ENCODE measurements at places on chromosomes 16 and 17. TPM values are rescaled to one million over a fixed set of nuclear protein-coding genes. Genes with fewer than 3 reads are reported as not detected.
A peak's percentile ranks its signal among the peaks of the same experiment; 100 is the strongest.

- no peaks in the 10 kb centered on the region for H3K4me1 ChIP-seq
- H3K27ac ChIP-seq: no peak overlapping the region
- no peaks in the 10 kb centered on the region for H3K27me3 ChIP-seq
- DNase-seq: no peak
- H3K36me3 ChIP-seq: no peaks in the 10 kb centered on the region
Measured at GRCh38 chr16:77913738-77914253, 108.6 kb upstream of the CLEC3A start.

- H3K27me3 ChIP-seq: no peaks in the 10 kb centered on the region
- no peak overlapping the region for H3K4me3 ChIP-seq
- no peaks in the 10 kb centered on the region for H3K36me3 ChIP-seq
- peaks cover 20% of the 10 kb centered on the region for H3K4me1 ChIP-seq
- DNase-seq: no peak
Measured at GRCh38 chr17:7208754-7209460, 10.7 kb downstream of the DLG4 start.

- H3K27ac ChIP-seq: no peak overlapping the region
- H3K4me1 ChIP-seq: no peaks in the 10 kb centered on the region
- peaks cover 60% of the 10 kb centered on the region for H3K36me3 ChIP-seq
- H3K27me3 ChIP-seq: no peaks in the 10 kb centered on the region
- DNase-seq: no peak
- H3K4me3 ChIP-seq: no peak overlapping the region
Measured at GRCh38 chr17:81580481-81580880, 28.3 kb upstream of the FAAP100 start.

- DNase-seq: peak; percentile 82
- peaks cover 65% of the 10 kb centered on the region for H3K4me1 ChIP-seq
- no peaks in the 10 kb centered on the region for H3K27me3 ChIP-seq
Measured at GRCh38 chr17:45314741-45315647, 1.8 kb downstream of the MAP3K14 start.

- no peaks in the 10 kb centered on the region for H3K36me3 ChIP-seq
- no peak for DNase-seq
- H3K4me1 ChIP-seq: no peaks in the 10 kb centered on the region
- no peak overlapping the region for H3K4me3 ChIP-seq
Measured at GRCh38 chr17:64038331-64039105, 18.1 kb upstream of the ICAM2 start.

GRCh38 chr17:77802333-77802615, 156.2 kb upstream of the TNRC6C start:
- no peaks in the 10 kb centered on the region for H3K27me3 ChIP-seq
- H3K4me3 ChIP-seq: no peak overlapping the region
- DNase-seq: no peak
- H3K27ac ChIP-seq: no peak overlapping the region
- no peaks in the 10 kb centered on the region for H3K4me1 ChIP-seq
- H3K36me3 ChIP-seq: no peaks in the 10 kb centered on the region

GRCh38 chr17:55692276-55692675, 30.4 kb downstream of the TMEM100 start:
- H3K27me3 ChIP-seq: no peaks in the 10 kb centered on the region
- DNase-seq: no peak
- no peaks in the 10 kb centered on the region for H3K36me3 ChIP-seq
- no peaks in the 10 kb centered on the region for H3K4me1 ChIP-seq
- H3K4me3 ChIP-seq: no peak overlapping the region

DNA sequence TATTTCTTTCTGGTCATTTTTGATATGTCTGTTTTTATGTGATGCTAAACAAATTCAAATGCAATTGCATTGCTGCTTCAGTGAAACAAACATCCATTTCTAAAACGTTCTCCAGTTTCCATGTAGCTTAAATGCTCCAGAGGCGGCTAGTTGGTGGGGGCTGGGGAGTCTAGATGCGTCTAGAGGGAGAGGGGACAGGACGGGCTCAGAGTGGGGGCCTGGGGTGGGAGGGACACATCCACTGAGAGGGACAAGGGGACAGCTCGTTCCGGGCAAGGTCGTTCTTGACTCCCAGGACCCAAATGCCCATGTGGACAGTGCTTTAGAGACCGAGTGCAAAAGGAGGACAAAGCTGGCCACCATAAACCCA, 102.3 kb downstream of the FOXL1 start:
- no peaks in the 10 kb centered on the region for H3K36me3 ChIP-seq
- H3K27me3 ChIP-seq: no peaks in the 10 kb centered on the region
- no peak for DNase-seq
- H3K27ac ChIP-seq: no peak overlapping the region
- H3K4me1 ChIP-seq: no peaks in the 10 kb centered on the region

- no peak for DNase-seq
- no peaks in the 10 kb centered on the region for H3K4me1 ChIP-seq
- H3K27me3 ChIP-seq: no peaks in the 10 kb centered on the region
- H3K36me3 ChIP-seq: no peaks in the 10 kb centered on the region
Measured at GRCh38 chr17:83138820-83139219, 59.4 kb downstream of the METRNL start.

GRCh38 chr17:29848737-29849136, 81.3 kb downstream of the SSH2 start:
- H3K27me3 ChIP-seq: no peaks in the 10 kb centered on the region
- DNase-seq: no peak
- H3K36me3 ChIP-seq: peaks cover 5% of the 10 kb centered on the region
- H3K4me3 ChIP-seq: no peak overlapping the region
- H3K4me1 ChIP-seq: no peaks in the 10 kb centered on the region

DNA sequence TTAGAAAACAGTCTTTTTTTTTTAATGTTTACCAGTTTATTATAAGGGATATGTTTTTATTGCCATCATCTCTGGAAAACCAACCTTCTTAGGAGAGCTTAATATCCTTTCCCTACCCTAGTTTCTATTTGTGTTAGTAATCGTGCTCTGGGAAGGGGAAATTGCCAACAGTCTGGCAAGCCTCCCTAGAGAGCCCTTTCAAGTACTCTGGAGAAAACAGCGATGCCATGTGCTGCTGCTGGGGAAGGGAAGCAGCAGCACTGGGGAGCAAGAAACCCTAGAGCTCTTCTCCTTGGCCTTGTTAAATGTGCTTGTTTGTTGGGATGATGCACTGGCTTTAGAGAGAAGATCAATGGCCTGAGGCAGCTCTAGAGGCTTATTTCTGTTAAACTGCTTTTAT, 10.3 kb downstream of the RETREG3 start:
- H3K4me1 ChIP-seq: peaks cover 13% of the 10 kb centered on the region
- H3K36me3 ChIP-seq: no peaks in the 10 kb centered on the region
- no peak overlapping the region for H3K27ac ChIP-seq
- no peak for DNase-seq
- H3K4me3 ChIP-seq: no peak overlapping the region

DNA sequence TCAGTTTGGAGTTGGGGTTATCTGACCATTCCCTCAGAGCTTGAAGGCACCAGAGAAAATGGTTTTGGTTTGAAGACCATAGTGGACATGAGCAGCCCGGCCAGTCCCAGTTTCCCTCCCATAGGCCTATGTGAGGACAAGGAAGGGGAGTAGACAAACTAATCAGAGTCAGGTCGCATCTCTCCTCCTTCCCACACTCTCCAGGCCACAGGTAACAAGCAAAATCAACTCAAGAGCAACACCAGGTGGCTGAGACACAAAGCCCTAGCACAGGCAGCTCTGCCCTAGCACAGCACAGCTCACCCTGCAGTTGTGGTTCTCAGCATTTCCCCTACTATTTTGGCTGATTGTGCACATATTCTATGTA, 7.2 kb downstream of the SUPT4H1 start:
- H3K4me3 ChIP-seq: peak overlapping the region; percentile 72
- peaks cover 66% of the 10 kb centered on the region for H3K4me1 ChIP-seq

- H3K4me1 ChIP-seq: peaks cover 4% of the 10 kb centered on the region
- no peak overlapping the region for H3K27ac ChIP-seq
- no peaks in the 10 kb centered on the region for H3K27me3 ChIP-seq
- H3K4me3 ChIP-seq: no peak overlapping the region
- no peak for DNase-seq
- peaks cover 10% of the 10 kb centered on the region for H3K36me3 ChIP-seq
Measured at GRCh38 chr16:67608364-67608763, 36.6 kb upstream of the CARMIL2 start.

- H3K4me1 ChIP-seq: no peaks in the 10 kb centered on the region
- no peak overlapping the region for H3K4me3 ChIP-seq
- H3K27ac ChIP-seq: no peak overlapping the region
- no peak for DNase-seq
- no peaks in the 10 kb centered on the region for H3K36me3 ChIP-seq
- no peaks in the 10 kb centered on the region for H3K27me3 ChIP-seq
Measured at GRCh38 chr17:68853439-68853838, 101.8 kb downstream of the ABCA8 start.

- H3K4me3 ChIP-seq: no peak overlapping the region
- H3K4me1 ChIP-seq: no peaks in the 10 kb centered on the region
- H3K27me3 ChIP-seq: no peaks in the 10 kb centered on the region
Measured at GRCh38 chr17:4610162-4610561, 25.8 kb downstream of the SMTNL2 start.

DNA sequence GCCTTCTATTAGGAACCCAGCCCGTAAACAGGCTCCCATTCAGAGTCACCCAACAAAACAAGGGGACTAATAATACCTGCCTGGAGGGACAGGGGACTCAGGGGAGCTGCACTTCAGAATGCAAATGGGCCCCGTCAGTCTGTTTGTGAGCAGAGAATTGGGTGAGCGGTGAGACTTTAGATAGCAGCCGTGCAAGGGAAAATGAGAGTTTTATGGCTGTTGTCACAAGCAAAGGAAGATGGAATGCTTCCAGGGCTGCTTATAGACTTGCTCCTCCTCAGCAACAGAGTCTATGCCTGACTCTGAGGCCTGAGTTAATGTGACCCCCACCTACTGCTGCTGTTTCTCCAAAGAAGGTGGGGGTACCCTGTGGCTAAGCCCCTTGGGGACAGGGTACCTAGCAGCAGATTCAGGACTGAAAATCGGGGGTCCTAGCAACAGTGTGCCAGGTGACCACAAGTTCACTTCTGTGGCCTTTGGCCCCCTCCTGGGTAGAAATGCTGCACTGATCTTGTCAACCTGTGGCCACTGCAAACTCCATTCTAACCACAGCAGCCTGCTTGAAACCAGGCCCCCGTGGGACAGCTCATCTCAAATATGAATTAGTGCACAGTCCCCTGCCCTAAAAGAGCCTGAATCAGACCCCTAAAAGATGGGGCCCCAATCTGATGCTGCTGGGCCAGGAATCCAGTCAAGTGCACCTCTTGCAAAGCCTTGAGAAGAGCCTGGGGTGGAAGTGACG, 126.4 kb downstream of the C16orf78 start:
- peaks cover 15% of the 10 kb centered on the region for H3K4me1 ChIP-seq
- no peak overlapping the region for H3K4me3 ChIP-seq
- peaks cover 6% of the 10 kb centered on the region for H3K27me3 ChIP-seq
- H3K36me3 ChIP-seq: no peaks in the 10 kb centered on the region

DNA sequence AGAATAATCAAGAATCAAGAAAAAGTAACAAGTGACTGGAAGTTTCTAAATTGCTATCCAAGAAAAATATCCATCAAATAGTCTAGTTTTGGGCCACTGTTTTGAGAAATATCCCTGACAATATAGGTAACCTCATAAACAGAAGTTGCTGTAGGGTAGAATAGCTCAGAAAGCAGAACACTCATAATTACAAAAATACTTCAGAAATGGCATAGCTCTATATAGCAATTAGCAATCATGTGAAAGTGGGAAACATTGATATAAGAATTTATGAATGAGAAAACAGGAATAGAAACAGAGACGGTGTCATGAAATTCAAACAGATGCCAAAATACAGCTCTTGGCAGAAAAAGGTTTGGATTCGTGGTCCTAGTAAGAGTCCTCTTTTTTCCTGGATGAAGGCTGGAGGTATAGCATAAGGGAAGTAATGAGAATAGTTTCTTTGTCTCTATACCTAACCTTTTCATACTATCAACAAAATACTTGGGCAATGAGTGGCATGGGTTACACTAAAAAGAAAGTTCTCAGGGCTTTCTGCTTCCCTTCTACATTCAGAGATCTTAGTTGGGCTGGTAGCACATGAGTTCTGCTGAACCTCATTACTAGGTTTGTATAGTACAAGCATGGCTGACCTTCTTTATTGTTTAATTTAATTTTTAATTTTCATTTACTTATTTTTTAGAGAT, 33.5 kb downstream of the SPAG9 start:
- H3K36me3 ChIP-seq: no peaks in the 10 kb centered on the region
- H3K27me3 ChIP-seq: no peaks in the 10 kb centered on the region
- H3K4me3 ChIP-seq: no peak overlapping the region
- DNase-seq: no peak
- no peak overlapping the region for H3K27ac ChIP-seq

Gene KRTAP4-9
- not detected for polyA plus RNA-seq

Gene TSR3
- polyA plus RNA-seq: 31.8 TPM

Gene CCL17
- polyA plus RNA-seq: not detected

Gene SLC13A2
- not detected for polyA plus RNA-seq

Gene ITGAX
- 78.8 TPM for polyA plus RNA-seq

Gene SECTM1
- 0.22 TPM for polyA plus RNA-seq

Gene CCDC154
- polyA plus RNA-seq: 22.9 TPM

Gene CD300E
- polyA plus RNA-seq: 0.92 TPM

Gene TNS4
- polyA plus RNA-seq: not detected
